Lower leg skin (tissue), 4 donors: ENCODE measurements at places on chromosomes 5 and 9. TPM values are rescaled to one million over a fixed set of nuclear protein-coding genes. Genes with fewer than 3 reads are reported as not detected.

- no peak for DNase-seq
Observed at GRCh38 chr5:167317884-167318283, 973.6 kb upstream of the WWC1 start.

The SMIM3 gene
- total RNA-seq = 10.6 TPM

The CACNA1B gene
- total RNA-seq = not detected

The PCDHGB1 gene
- total RNA-seq = 0.30 TPM

The ADAMTS12 gene
- total RNA-seq = 0.53 TPM

The ASTN2 gene
- total RNA-seq = 4.7 TPM

The AK8 gene
- total RNA-seq = 1.4 TPM

GRCh38 chr5:172786736-172787462 lies 15.9 kb upstream of the DUSP1 start:
- DNase-seq = peak; percentile 73

GRCh38 chr5:14322437-14323187 lies 179.5 kb downstream of the TRIO start:
- DNase-seq = peak; percentile 40
